Stimulated activated CD8-positive, alpha-beta memory T cell treated with anti-CD3 and anti-CD28 coated beads, Interleukin-12 subunit alpha, Interleukin-12 subunit beta, amount 100 ng/mL, for 1 hour (primary cell): ENCODE measurements at places on chromosomes 4 and X.

GRCh38 chrX:19122641-19123009, 357 bp upstream of the ADGRG2 start:
- DNase-seq, result no peak

DNA sequence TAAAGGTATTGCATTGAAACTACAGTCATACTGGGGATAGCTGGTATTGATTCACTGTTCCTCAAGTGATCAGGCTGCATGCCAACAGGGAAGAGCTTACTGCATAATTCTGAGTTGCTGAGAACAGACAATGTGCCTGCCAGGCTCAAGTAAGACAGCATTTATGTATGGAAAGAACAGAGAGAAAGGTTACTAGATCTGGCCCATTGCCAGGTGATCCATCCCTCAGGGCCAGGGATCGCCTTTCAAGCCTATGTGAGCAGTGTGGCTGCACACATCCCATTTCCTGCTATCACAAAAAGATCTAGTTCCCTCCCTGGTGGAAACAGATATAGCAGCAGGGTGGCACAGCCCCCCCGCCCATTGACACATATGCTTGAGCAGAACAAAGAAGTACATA, 254.0 kb downstream of the TMA16 start:
- DNase-seq, result no peak

DNA sequence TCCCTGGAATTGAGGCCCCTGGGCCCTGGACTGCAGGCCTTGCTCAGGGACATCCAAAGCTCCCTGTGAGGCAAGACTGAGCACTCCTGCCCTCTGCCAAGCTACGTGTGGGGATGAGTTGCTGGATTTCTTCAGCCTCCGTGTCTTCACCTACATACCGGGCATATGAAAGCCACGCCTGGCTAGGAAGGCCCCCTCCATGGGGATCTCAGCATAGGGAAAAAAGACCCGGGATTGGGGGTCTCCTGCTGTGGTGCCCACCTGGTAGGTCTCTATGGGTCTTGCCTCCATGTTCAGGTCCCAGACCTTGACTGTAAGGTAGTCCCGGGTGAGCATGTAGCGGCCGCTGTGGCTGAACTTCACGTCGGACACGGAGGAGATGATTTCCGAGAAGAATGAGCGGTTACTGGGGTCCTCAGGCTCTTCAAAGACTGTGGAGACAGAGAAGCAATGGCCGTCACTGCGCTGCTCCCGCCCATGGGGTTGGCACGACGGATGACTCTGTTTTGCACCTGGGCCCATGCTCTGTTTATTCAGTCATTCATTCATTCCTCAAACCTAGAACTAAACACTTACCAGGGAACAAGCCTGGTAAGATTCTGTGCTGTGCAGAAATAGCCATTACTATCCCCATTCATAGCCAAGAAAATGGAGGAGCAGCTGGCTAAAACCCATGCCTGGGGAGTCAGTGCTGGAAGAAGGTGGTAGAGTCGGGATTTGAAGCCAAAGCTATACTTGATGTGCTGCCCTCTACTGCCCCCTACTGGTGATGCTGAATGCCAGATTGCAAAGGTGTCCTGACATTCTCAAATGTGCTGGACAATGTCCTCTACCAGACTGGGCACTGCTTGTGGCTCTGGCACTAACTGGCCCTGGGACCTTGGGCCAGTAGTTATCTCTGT, 63.9 kb downstream of the WFS1 start:
- no peak for DNase-seq

- DNase-seq, result no peak
Measured at GRCh38 chrX:17613979-17614588, 123.2 kb upstream of the SCML1 start.

GRCh38 chr4:153773236-153773690, 13.4 kb upstream of the RNF175 start:
- DNase-seq, result no peak

DNA sequence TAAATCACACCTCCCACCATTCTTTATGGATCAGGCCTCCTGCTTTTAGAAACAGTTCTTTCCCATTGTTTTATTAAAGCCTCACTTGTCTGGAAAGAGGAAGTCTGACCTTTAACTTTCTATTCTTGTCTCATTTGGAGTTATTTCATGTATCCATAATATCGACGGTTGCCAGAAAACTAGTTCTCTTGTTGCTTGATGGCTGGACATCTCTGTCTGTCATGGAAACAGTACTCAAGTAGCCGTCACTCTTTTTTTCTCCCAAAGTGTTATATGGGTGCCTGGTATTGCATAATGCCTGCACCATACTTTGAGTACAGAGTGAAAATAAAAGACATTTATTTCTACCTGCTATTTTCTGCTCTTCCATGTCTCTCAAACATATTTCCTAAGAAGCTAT, 61.4 kb downstream of the PHEX start:
- DNase-seq, result no peak

DNA sequence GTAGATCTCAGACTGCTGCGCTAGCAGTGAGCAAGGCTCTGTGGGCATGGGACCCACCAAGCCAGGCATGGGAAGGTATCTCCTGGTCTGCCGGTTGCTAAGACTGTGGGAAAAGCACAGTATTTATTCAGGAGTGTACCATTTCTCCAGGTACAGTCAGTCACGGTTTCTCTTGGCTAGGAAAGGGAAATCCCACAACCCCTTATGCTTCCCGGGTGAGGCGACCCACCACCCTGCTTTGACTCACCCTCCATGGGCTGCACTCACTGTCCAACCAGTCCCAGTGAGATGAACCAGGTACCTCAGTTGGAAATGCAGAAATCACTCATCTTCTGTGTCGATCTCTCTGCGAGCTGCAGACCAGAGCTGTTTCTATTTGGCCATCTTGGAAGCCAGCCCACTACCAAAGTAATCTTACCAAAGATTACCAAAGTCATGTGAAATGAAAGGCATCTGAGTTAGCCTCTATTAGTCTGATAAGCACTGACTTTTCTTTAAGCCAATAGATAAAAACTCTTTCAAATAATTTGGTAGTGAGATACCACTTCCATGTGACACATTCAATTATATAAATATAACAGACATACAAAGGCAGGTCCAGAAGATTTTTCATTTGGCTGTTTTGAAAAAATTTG, 8.5 kb upstream of the HTN1 start:
- no peak for DNase-seq

DNA sequence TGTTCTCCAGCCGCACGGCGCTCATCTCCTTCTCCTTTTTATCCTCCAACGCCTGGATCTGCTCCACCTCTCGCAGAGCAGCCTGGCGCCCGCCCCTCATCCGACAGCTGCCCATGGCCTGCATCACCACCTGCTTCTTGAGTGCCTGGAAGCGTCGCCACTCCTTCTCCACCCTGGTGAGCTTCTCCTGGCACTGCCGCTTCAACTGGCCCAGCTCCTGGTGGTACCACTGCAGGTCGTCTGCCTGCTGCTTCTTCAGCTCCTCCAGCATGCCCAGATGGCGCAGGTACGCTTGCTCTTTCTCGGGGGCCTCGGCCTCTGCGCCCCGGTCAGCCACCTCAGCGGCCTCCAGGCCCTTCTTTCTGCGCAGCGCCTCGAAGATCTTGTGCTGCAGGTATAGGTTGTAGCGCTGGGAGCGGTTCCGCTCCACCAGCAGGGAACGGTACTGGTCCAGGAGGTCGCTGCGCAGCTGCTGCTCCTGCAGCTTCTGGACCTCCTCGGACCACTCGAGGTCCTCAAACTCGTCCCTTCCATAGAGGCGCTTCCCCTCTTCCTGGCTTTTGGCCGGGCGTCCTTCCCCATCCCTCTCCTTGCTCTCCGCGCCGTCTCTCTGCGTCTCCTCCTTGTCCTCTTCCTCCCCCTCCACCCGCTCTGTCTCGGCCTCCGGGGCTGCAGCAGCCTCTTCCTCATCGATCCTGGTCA, 1.2 kb upstream of the TADA2B start:
- DNase-seq, result no peak

DNA sequence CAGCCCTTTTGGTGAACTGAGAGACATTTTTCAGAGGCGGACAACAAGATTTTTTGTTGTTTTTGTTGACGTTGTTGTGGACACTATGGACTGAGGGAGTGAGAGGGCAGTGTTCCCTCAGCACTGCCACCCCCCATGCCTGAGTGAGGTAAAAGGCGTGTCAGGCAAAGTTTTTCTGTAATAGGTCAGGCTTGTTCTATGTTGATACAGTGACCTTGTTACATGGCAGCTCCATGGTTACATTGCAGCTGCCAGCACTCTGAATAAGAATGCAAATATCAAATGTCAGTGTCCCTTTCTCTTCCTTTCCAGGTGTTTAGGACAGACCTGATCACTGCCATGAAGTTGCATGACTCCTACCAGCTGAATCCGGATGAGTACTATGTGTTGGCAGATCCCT, 36.6 kb downstream of the JADE1 start:
- DNase-seq, result no peak

- DNase-seq, result no peak
Measured at GRCh38 chr4:79652232-79652631, 244.2 kb upstream of the GK2 start.

DNA sequence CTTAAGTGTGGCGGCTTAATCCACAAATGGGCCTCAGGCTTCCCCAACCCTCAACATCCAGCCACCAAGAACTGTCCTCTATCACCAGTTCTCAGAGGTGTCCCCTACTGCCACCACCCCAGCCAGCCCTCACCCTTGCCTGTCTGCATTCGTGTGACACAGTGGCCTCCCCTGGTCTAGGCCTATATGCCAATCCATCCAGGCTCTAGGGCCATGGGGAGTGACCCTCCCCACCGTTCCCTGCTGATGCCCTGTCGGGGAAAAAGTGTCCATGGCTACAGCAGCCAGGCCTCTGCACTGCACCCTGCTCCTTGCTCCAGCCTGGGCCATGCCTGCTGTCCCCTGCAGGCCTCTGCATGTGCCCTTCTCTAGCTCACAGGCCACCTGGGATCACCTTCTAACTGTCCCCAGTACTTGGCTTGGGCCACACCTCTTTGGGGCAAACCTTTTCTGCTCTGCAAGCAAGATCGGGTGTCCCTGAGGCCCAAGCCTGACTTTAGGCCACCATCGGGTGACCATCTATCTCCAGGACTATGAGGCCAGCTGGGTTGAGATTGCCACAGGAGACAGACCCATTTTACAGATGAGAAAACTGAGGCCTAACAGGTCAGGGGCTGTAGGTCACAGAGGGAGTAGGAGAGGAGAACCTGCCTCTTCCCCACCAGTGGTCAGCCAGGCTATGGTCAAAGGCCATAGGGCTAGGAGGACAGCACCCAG, 75.8 kb downstream of the JAKMIP1 start:
- DNase-seq, result no peak

- no peak for DNase-seq
Measured at GRCh38 chr4:181213551-181213950, 1029.7 kb upstream of the TENM3 start.

DNA sequence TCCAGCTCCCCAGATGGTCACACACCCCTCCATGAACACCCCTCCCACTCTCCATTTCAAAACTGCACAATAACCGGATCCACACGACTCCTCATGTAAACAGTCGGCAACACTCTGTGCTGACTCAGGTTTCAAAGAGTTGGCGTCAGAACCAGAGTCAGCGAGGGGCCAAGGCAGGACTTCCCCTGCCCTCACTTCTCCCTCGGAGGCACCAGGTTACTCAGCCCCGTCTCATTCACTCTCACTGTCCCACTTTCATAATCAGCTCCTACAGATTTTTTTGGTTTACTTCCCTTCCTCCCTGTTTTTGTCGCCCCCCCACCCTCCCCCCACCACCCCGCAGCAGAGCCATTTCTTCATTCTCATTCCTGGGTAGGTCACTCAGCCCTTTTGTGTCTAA, 2.7 kb upstream of the TIMP1 start:
- DNase-seq, result no peak

- DNase-seq, result no peak
Measured at GRCh38 chr4:57020467-57021101, 41.9 kb downstream of the POLR2B start.

DNA sequence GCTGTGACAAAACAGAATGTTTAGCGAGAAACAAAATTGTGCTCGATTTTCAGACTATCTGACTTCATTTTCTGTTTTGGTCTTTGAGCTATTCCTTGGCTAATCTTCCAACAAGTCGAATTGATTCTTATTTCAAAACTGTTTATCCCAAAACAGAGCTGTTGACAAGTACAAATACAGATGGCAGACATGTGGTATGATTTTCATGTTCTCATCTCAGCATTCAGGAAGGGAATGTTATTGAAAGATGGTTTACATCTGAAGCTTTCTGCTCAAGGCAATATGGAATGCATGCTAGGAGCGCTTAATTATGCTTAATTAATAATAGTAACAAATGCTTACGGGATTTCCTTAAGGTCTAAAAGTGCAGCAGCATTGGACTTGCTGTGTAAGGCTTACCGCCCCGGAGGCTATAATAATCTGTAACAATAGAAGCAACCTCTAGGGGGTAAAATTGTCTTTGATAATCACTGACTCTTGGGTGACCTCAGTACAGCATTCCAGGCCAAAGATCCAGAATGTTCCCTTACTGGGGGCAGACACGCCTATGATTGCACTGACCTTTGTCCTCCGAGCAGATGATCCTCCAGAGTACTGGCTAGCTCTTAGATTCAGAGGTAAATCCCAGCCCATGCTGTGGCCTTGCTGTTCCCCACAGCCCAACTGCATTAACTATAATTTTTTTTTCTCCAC, 16.4 kb downstream of the LSM6 start:
- no peak for DNase-seq

DNA sequence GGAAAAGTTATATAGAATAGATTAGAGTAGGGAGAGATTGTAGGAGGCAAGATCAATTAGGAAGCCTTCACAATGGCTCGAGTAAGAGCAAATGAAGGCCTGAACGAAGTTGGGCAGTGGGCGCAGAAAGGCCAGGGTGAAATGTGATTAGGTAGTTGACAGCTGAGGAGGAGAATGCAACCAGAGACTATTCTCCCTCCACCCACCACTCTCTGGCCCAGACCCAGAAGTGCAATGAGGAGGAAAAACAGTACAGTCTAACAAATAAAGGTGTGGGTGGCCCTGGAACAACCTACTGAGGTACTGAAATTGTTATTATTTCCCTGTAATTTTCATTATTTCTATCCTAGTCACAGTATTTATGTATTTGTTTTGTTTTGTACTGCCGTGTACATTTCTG, 176.7 kb downstream of the SLC39A8 start:
- DNase-seq, result no peak

- DNase-seq, result no peak
Measured at GRCh38 chr4:60201052-60201673, 999.0 kb upstream of the ADGRL3 start.

GRCh38 chr4:64306255-64306565, 103.0 kb downstream of the TECRL start:
- no peak for DNase-seq

GRCh38 chr4:70938086-70938485, 35.9 kb downstream of the MOB1B start:
- DNase-seq, result no peak

DNA sequence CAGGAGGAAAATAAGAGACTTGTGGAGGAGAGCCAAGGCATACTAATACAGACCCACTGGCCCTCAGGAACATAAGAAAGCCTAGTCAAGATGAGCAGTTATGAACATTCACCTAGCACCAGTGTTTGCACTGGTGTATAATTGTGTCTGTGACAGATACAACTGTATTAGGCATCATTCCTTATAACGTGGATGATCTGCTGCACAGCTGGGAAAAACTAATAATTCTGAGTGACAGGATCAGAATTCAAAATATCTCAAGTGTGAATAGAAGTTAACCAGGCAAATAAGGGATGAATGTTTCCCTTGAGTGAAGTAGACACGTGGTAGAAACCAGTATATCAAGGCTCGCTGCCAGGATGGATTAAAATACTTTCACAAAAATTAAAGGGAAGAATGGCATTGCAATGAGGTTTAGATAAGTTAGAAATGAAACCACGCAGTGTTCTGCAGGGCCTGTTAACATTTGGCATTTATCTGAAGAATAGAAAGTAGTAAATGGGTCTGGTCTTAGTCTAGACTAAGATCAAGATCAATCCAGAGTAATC, 325.9 kb downstream of the EPHA5 start:
- no peak for DNase-seq
